ENCODE measurements at places on chromosomes 5 and 9. TPM values are rescaled to one million over a fixed set of nuclear protein-coding genes. Genes with fewer than 3 reads are reported as not detected.

DNA sequence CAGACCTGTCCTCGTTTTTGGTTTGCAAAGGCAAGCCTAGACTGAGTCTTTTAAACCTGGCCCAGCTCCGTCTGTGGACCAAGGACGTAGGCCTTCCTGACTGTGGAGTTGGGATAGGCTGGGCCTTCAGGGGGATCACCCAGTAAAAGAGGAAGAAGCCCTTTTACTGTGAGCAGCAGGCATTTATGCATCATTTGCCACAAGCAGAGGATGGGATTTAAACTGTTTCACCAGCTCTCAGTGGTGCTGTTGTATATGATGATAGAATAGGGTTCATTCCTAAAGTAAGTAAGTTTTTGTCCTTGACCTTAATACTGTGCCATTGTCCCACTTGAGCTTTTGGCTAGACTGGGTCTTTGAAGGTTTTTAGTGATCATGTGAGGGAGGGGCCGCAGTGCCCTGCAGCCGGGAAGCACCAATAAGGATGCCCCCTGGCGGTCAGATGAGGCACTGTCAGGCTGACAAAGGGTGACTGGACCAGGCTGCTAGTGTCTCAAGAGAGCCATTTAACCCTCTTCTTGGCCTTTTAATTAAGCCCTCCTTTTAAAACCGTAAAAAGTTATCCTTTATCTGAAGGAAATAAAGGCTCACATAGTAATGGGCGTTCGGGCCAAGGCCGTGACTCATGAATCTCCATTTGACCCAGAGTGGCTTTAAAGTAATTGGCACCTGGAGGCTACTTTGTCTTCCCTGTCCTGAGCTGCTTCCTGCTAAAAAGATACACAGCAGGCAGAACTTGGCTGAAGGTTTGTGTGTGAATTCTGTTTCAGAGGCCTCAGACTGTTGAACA is 74.0 kb downstream of the UBAP1 start:
- no peak for DNase-seq

DNA sequence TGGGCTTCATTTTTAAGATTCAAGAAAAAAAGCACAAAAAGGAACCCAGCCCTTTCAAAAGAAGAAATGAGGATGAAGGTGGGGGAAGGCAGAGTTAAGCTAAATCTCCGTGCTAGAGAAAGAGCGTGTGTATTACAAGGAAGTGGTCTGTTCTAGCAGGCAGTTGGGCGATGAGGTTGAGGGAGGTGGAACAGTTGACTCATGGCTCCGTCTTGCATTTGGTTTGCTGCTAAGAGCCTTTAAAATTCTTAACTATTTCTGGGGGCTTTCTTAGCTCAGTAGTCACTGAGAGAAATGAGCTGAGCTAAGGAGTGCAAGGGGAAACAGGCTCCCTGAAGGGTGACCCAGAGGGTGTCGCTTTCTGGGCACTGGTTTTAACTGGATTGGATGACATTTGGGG is 117.4 kb downstream of the GCNT1 start:
- peak; percentile 50 for DNase-seq

DNA sequence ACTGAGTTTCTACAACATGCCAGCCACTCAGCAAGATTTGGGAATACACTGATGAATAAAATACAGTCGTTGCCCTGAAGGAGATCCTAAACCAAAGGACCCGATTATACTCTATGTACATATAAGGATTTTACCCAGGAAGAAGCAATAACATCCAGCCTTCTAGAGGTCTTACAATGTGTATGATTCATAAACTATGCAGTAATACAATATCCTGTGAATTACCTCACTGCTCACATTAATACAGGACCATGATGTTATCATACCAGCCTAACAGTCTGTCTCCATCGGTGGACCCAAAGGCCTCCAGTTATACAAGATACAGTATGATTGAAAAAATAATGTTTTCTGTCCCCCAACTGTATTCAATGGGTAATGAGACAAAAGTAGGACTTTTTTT is 310.5 kb upstream of the TRPM3 start:
- DNase-seq: no peak

- DNase-seq: no peak
Measured at GRCh38 chr9:123337971-123338370, 18.0 kb upstream of the CRB2 start.

The OR13F1 gene
- polyA plus RNA-seq: not detected

DNA sequence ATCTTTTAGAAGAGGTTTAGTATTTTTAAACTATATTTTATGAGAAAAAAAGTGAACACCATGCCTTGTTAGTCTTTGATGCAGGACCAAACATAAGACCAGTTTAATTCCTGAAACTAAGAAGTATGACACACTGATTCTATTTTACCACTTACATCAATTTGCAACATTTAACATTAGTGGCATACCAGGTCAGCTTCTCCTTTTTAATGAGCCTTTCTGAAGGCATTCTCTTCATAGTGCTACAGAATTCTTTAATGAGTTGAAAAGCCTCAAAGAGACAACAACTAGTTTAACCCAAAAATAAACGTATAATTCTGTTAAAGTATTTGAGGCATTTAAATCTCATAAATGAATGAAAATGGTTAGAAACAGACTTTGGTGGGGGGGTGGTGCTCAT is 28.2 kb downstream of the ARSB start:
- no peak for DNase-seq

- DNase-seq: no peak
Measured at GRCh38 chr9:97629156-97629555, 4.0 kb downstream of the TSTD2 start.

GRCh38 chr5:107712359-107712870 is 41.7 kb upstream of the EFNA5 start:
- DNase-seq: no peak

The CATSPER3 gene
- 1.2 TPM for polyA plus RNA-seq

DNA sequence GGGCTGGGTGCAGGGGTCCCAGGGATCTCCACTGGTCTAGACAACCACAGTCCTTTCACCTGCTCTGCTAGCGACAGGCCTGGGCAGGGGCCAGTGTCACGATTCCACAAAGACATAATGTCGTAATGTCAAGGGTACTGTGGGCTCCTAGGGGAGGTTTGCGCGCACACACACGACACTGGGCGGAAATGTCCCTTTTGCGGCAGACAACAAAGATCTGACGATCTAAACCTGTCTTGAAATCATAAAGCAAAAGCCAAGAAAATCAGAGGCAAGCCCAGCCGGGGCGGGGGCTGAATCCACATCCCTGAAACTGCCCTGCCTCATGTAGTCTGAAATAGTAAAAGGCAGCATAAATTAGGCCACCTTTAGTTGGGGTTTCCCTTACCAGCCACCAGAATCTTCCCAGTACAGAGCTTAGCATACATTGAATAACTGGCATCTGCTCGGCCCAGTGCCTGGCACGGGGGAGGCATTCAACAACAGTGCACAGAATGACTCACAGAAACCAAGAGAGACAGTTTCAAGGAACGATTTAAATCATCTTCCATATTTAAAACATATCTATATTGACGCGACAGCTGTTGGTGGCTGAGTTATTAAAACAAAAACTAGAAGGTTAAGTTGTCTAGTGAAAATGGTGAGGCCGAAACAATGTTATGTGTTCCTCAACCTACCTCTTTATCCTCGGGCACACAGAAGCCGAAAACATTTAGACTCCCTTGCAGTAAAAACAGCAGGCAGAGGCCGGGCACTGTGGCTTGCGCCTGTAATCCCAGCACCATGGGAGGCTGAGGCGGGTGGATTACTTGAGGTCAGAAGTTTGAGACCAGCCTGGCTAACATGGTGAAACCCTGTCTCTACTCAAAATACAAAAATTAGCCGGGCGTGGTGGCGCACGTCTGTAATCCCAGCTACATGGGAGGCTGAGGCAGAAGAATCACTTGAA is 151.0 kb downstream of the MYO10 start:
- no peak for DNase-seq

The MYMK gene
- polyA plus RNA-seq: 44.1 TPM

DNA sequence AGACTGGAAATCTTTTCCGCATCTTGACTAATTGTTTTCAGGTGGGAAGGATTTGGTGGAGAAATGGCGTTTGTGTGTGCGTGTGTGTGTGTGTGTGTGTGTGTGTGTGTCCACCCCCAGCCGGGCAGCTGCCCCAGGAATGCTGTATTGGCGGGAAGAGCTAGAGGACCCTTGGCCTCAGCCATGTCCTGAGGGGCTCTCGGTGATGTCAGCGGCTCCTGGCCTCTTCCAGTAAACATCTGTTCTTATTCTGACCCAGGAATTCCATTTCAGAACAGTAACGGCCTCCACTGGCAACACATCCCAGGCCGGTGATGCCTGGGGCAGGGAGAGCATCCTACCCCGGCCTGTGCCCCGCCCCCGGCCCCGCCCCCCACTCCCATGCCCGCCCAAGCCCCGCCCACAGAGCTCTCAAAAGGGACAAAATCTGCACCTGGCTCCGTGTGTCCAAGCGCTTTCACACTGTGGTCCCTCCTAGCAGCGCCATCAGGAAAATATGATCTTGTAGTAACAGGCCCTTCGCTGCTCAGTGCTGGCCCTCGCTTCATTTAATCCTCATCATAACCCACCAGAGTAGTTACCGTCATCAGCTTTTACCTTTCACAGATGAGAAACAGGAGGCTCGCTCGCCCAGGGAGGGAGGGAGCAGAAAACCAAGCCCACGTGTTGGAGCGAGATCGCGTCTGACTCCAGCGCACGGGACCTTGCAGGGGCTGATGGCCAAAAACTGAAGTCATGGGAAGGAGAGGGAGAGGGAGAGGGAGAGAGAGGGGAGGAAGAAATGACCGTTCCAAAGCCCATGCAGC is 18.9 kb downstream of the ADAMTS2 start:
- peak; percentile 97 for DNase-seq

The ROR2 gene
- 2.7 TPM for polyA plus RNA-seq

The N4BP3 gene
- 23.3 TPM for polyA plus RNA-seq

DNA sequence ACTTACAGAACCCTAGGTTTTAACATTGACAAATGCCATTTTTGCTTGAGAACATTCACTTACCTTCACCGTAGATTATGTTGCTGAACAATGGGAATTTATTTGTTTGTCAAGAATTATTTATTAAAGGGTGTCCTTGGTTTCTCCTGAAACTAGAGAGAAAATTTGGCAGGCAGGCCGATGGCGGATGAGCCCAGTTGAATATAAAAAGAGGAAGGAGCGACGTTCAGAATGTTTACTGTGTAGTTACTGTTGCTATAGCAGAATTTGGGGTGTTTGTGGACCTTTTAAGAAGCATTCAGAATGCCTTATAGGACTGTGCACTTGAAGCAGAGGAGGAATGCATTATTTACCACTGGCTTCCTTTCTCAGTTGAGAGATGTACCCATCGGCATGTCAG is 268.2 kb downstream of the CDH10 start:
- DNase-seq: no peak

GRCh38 chr5:118042076-118042475 is 946.3 kb downstream of the DTWD2 start:
- DNase-seq: peak; percentile 4

The ANXA6 gene
- 370 TPM for polyA plus RNA-seq

The SAXO1 gene
- polyA plus RNA-seq: 0.16 TPM

The HRH2 gene
- polyA plus RNA-seq: 1.1 TPM

The MCTP1 gene
- polyA plus RNA-seq: 10.3 TPM

DNA sequence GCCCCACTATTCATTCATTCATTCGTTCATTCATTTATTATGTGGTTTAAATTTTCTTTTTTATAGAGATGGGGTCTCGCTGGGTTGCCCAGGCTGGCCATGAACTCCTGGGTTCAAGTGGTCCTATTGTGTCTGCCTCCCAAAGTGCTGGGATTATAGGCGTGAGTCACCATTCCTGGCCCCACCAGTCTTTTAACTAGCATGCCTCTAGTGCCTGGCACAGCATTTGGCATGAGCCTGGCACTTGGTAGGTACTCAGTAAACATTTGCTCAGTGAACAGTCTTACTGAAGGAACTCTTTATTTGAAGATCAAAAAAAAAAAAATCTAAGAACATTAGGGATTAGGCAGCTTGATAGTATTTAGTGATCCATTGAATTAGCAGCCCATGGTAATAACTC is 98.1 kb downstream of the KDM4C start:
- DNase-seq: no peak

The DMAC1 gene
- 56.7 TPM for polyA plus RNA-seq

The IDNK gene
- polyA plus RNA-seq: 4.4 TPM

DNA sequence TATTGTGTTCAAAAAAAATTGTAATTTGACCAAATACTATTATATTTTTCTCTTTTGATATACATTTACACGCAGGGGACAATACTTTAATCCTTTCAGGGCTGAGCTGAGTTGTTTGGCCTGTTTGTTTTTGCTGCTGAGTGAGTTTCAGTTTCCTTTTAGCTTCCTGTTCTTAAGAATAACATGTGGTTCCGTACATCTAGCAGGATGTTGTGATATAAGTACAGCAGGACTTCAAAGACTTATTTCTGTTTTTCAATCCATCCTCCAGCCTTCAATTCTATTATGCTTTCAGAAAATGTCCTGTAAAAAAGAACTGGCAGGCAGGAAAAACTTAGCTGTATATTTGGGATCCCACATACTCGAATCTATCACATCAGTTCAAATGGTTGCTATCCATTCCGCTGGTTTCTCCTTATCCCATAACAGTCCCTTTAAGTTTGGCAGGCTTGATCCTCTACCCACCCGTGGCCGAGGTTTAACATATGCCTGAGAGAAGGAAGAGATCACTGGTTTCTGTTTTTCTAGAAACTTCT is 1037.3 kb upstream of the ACO1 start:
- DNase-seq: peak; percentile 73

The NOL8 gene
- polyA plus RNA-seq: 37.4 TPM

DNA sequence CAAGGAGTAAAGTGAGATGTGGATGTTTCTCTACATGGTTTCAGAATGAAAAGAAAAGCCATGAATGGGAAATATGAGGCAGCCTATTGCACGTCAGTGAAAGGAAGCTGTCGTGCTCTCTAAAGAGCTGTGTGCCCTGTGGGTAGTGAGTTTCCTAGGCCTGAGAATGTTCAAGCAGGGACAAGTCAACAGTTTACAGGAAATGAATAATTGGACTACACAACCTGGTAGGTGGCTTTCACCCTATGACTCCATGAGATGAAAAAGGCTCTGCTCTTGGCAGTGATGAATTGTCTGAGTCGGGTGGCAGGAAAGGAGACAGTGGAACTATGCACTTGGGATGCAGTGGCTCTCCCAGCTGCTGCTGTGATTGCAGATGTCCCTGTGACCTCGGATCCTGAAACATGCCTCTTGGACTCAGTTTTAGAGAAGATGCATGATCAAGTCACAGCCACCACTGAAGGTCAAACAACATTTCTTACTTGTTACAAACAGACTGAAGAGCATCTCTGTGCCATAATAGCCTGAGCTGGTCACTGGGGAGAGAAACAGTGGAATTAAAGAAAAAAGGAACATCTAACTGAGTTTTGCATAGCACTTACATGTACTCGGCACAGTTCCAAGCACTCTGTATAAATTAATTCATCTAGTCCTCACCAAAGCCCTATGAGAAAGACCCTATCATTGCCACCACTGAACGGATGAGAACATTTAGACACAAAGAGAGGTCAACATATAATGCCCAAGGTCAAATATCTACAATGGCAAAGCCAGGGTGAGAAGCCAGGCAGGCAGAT is 293.7 kb downstream of the SPOCK1 start:
- no peak for DNase-seq

The NOXA1 gene
- polyA plus RNA-seq: 1.9 TPM

GRCh38 chr5:132386644-132387286 is 17.3 kb downstream of the SLC22A5 start:
- peak; percentile 68 for DNase-seq

Measured in muscle of back (tissue), 13 donors.